ENCODE measurements at places on chromosomes 11 and 22.

- no peak for DNase-seq
Measured at GRCh38 chr22:39567135-39567946, 3.2 kb upstream of the CACNA1I start.

GRCh38 chr11:14546672-14547071 lies 26.5 kb upstream of the PSMA1 start:
- no peak for DNase-seq

GRCh38 chr11:10303558-10304363 lies 1.1 kb upstream of the ADM start:
- no peak for DNase-seq

DNA sequence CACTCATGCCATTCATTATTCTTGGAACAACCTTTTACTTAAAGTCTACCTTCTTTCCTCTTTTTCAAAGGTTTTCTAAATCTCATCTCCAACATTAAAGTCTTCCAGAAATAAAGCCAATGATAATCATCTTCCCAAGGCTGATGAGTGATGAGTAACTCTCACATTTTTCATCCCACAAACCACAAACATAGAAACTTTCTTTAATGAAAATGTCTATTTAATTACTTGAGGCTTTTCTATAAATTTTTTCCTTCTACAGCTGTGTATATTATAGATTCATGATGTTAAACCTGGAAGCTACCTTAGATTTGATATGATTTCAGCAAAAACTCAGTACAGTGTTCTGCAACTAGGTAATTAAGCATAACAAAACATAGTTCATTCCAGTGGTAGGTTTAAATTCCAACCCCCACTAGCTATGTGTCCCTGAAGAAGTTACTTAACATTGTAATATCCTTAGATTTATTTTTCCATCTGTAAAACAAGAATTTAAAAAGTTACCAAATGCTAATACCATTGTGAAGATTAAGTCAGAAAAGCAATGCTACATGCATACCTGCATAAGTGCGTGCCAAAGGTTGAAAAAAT lies 845.4 kb downstream of the KCNA4 start:
- DNase-seq, result no peak

- no peak for DNase-seq
Measured at GRCh38 chr11:132636523-132636922, 895.8 kb downstream of the OPCML start.

- no peak for DNase-seq
Measured at GRCh38 chr22:37213218-37213855, 1.1 kb upstream of the SSTR3 start.

- no peak for DNase-seq
Measured at GRCh38 chr11:28833670-28834069, 725.5 kb downstream of the METTL15 start.

DNA sequence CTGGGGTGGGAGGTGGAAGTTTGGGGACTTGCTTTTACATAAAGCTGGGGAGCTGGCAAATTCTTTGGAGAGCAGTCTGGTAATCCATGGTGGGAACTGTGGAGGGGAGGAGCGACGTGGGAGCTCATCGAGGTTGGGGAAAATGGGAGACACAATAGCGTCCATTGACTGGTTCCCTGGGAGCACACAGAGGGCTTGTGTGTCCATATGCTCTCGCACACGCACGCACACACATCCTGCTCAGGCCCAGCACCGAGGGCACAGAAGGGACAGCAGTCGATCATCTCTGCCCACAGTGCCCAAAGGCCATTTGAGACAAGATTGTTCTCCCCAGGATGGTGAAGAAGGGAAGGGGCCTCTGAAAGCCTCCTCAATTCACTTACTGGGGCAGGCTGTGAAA lies 53.7 kb downstream of the FBXO7 start:
- no peak for DNase-seq

- DNase-seq, result no peak
Measured at GRCh38 chr22:22960307-22960706, 72.7 kb downstream of the IGLL5 start.

Data from stimulated activated CD4-positive, alpha-beta T cell treated with anti-CD3 and anti-CD28 coated beads, Interleukin-1b, Interleukin-23, amount 100 ng/mL, for 1 hour (primary cell).